ENCODE measurements at places on chromosomes 6 and 20.
A peak's percentile ranks its signal among the peaks of the same experiment; 100 is the strongest.

- DNase-seq: no peak
These were observed 647.8 kb upstream of the SLC35B3 start for GRCh38 chr6:9083108-9083507.

DNA sequence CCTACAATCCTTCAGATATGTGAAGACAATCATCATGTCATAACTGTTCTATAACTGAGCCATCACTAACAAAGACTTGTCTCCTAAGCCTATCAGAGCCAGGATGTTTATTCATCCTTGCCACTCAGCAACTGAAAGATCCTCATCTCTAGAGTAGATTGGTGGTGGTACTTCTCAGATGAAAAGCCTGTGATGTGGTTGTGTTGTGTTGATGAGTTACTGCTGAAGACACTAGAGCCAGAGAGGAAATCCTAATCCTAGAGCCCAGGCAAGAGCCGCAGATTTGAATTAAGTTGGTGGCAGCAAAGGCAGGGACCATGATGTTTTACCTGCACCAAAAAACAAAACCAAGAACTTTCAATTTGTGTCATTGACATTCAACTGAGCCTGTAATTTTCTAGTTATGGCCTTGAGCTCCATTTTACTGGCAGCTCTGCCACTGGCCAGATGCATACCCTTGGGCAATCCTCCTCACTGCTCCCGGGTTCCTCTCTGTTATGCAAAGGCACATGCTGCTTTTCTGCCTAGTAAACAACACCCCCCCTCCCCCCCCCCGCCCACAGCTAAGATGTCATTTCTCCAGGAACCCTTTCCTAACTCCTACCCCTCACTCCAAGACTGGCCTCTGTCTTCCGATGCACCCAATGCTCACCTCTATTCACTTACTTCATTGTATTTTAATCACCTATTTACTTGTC lies 50.2 kb upstream of the REV3L start:
- DNase-seq: no peak

DNA sequence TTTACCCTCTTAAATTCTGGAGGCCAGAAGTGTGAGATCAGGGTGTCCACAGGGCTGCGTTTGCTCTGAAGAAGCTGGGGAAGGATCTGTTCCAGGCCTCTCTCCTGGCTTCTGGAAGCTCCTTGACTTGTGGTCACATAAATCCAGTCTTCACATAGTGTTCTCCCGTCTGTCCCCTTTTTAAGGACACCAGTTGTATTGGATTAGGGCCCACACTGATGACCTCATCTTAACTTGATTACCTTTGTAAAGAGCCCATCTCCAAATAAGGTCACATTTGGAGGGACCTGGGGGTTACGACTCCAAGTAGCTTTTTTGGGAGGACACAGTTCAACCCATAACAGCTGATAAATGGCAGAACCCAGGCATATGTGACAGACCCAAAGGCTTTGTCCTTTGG lies 20.0 kb upstream of the WFDC2 start:
- peak; percentile 14 for DNase-seq

- no peak for DNase-seq
These were observed 5.7 kb downstream of the BACH2 start for GRCh38 chr6:90290811-90291420.

GRCh38 chr6:3195695-3196497 lies 31.6 kb downstream of the TUBB2B start:
- peak; percentile 84 for DNase-seq

DNA sequence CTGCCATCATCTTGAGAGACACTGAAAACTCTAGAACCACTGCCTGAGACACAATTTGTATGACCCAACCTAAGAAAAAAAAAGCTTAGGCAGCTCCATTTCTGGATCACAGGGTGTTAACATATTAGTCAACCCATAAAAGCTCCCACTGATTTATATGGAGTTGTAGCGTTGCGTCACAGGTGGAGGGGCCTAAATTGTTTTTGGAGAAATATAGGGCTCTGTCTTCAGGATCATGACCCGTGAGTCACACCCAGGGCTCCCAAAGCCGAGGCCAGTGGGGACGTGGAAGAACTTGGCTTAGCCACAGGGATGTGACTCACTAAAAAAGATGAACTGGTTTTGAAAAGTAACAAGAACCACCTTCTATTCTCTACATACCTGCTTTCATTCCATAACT lies 116.5 kb upstream of the BMP2 start:
- no peak for DNase-seq

GRCh38 chr6:139800837-139801236 lies 426.4 kb upstream of the CITED2 start:
- no peak for DNase-seq

DNA sequence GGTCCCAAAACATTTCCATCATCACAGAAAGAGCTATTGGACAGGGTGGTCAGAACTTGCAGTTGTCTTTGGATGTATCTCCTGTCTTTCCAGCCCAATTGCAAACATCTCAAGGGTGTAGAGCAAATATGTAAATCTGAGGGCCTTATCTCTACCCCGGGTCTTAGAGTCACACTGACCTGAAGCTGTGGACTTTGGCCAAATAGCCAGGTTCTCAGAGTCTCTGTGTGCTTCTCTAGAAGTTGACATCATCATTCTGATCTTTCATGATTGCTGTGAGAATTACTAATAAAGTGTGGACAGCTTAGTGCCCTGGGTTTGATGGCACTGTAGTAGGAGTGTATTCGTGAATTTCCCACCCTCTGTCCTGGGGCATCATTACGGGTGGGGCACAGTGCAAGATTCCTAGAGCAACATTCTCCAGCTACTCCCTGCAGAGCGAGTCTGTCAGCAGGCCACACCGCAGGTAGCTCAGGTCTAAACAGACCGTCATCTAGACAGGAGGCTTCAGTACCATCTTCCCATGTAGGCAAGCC lies 71.1 kb downstream of the SLC24A3 start:
- DNase-seq: no peak

DNA sequence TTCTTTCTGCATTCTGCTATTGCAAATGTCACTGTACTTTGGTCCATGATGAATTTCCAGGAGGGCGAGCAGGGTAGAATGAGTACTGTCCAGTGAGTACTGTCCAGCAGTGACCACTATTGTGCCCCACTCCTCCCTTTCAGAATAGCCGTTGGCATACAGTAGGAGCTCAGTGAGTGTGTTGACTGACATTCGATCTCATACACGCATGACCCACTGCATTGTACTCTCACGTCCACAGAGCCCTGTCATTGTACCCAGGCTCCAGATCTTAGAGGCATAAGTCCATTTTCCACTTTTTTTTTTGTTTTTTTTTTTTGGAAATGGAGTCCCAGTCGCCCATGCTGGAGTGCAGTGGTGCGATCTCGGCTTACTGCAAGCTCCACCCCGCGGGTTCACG lies 8.2 kb downstream of the DYNLRB1 start:
- no peak for DNase-seq

DNA sequence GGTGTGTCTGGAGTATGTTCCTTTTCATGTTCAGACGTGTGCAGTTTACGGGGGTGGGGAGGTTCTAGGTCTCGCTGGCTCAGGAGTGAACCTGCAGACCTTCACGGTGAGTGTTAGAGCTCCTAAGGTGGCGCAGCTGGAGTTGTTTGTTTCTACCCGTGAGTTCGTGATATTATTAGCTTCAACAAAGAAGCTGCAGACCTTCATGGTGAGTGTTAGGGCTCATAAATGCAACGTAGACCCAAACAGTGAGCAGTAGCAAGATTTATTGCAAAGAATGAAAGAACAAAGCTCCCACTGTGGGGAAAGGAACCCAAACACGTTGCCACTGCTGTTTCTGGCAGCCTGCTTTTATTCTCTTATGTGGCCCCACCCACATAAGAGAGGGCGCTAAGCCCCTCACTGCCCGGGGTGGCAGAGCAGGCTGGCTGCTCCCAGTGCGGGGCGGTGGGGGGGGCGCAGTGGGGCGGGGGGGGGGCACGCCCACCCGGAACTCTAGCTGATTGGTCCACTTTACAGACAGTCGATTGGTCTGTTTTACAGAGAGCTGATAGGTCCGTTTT lies 41.3 kb upstream of the GMPR start:
- DNase-seq: no peak

- no peak for DNase-seq
These were observed 38.7 kb downstream of the RGS17 start for GRCh38 chr6:153092082-153093013.

DNA sequence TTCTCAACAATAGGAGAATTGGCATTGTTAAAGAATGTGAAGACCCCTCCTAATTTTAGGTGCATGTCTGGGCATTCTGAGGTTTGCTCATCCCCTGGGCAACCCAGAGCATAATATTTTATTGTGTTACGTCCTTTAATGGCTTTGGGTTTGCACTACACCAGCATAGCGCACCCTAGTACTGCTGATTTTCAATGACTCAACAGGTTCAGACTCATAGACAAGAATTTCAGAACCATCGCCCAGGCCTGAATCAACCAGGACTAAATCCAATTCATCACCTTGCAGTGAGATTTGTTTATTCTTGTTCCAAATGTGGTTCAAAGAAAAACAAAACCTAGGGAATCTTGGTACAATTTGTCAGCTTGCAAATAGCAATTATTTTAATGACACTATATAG lies 137.8 kb upstream of the PHACTR1 start:
- no peak for DNase-seq

DNA sequence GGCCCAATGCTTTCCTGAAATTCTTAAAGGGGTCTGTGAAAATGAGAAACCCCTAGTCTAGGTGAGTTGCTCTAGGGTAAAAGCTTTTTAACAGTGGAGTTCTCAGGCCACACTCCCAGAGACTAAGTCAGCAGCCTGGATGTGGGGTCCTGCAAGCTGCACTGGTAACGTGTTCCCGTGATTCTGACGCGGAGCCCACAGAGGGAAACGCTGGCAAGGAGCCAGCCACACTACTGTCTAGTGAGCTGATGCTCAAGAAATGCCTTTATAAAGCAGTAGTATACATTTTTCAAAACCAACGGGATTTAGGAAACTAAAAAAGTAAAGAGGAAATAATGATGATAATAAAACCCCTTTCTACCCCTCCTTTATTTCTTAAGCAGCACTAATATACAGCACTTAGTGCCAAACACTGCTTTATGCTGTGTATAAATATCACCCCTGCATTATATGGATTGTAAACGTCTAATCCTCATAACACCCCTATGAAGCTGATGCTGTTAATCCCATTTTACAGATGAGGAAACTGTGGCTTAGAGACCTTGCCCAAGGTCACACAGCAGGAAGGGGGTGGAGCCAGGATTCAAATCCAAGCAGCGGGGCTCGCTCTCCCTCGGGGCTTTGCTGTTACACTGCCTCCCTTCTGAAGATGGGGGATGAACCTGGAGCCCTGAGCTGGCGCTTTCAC lies 25.0 kb downstream of the KCNK15 start:
- DNase-seq: no peak

GRCh38 chr6:32799740-32800139 lies 17.1 kb downstream of the HLA-DOB start:
- no peak for DNase-seq

DNA sequence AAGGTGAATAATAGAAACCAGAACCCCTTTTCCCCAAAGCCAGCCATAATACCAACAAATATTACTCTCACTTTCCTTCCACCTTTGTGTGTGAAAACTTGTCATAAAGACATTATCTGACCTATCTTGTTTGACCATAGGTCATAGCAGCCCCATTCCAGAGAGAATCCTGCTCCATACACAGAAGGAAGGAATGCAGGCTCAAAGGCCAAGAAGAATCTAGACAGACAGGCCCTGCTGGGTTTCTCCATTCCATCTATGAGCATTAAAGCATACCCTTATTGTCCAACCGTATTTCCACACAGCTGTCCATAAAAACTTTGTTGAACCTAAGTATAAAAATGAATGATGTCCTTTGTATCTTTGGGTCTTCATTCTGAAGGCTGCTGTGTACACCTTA lies 40.7 kb upstream of the KCNK5 start:
- DNase-seq: no peak

- DNase-seq: peak; percentile 78
These were observed 39.6 kb downstream of the VEGFA start for GRCh38 chr6:43809417-43810305.

GRCh38 chr6:98927534-98927933 lies 20.2 kb downstream of the FBXL4 start:
- peak; percentile 74 for DNase-seq

DNA sequence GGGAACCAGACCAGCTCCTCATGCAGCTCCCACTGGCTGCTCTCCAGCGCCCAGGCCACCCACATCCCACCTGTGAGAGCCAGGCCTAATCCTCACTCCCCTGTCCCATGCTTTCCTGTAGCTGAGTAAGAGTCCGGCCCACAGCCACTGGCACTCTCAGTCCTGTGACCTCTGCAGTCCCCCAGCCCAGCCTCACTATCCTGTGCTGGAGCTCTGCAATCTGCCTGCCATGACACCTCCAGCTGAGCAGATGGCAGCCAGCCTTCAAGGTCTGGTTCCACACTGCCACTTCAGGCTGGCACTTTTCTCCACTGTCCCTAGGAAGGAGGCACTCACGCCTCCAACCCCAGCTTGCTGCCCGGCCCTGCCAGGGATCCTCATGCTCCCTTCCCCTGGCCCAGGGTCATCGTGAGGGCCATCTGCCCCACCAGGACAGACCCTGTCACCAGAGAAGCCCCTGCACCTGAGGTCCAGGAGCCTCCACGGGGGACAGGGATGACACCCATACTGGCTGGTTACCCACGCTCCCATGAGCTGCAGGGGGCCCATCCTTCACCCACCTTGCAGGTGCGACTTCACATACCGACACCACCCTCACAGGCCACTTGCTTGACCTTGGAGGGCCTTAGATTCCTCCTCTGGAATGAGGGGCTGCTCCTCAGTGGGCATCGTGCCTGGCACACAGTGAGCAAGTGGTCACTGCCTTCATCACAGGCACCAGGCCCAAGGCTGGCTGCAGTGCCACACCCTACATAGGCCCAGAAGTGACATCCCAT lies 100.1 kb downstream of the ASXL1 start:
- DNase-seq: no peak

DNA sequence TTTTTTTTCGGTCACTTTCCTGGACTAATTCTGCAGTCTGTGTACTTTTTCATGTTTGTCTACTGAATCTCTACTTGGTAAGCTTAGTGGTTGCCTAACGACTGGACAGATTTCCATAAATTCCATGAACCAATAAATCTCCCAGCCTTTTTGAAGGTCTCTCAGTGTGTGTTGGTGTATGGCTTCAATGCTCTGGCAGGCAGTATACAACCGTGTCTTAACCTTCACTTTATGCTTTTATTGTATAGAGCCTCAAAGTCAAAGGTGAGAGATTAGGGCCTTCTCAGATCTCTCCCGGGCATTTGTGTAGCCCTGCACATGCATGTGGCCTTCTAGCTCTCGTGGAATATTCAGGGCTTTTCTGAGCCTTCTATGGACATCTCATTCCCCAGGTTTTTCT lies 14.3 kb upstream of the CMTR1 start:
- DNase-seq: no peak

GRCh38 chr6:151370509-151371078 lies 20.8 kb downstream of the ZBTB2 start:
- DNase-seq: no peak

GRCh38 chr20:57076951-57077350 lies 189.5 kb downstream of the BMP7 start:
- DNase-seq: no peak

DNA sequence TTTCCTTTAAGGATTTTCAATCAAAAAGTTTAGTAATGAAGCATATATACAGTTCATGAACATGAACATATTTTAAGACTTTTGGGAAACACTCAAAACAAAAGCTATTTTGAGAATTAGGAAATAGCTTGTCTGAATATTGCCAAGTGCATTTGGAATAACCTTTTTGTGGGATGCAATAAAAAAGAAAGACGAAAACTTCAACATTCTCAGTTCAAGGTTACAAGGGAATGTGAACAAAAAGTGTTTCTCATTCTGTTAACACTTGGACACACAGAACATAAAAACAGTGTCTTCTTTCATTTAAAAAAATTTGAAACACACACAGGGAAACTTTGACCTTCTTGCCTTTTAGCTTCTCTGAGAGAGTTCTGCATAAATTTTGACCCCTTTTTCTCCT lies 72.7 kb upstream of the TCF21 start:
- no peak for DNase-seq
